ENCODE measurements at places on chromosomes 3 and 15.

DNA sequence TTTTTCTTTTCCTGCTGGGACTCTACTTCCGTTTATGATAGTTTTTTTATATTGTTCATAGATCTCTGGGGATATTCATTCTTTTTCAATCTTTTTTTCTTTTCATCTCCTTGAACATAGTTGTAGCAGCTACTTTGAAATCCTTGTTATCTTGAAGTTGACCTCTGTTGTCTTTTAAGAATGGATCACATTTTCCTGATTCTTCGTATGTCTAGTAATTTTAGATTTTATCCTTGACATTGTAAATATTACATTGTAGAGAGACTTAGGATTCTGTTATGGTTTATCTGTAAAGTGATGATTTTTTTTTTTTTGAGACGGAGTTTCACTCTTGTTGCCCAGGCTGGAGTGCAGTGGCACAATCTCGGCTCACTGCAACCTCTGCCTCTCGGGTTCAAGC, 20.5 kb downstream of the MKRN2 start:
- DNase-seq, result no peak

GRCh38 chr3:20837676-20838302, 651.8 kb upstream of the SGO1 start:
- no peak for DNase-seq

- no peak for DNase-seq
These were observed 102.6 kb upstream of the ROPN1 start for GRCh38 chr3:124094496-124094895.

DNA sequence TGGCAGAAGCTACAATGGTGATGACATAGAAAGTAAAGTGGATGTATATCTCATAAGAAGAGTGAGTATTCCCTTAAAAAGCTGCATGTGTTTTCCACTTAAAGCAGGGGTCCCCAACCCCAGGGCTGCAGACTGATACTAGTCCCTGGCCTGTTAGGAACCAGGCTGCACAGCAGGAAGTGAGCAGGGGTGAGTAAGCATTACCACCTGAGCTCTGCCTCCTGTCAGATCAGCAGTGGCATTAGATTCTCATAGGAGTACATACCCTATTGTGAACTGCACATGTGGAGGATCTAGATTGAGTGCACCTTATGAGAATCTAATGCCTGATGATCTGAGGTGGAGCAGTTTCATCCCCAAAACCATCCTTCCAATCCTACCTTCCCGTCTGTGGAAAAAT, 126.1 kb upstream of the CMC1 start:
- no peak for DNase-seq

GRCh38 chr3:162295323-162295983, 798.8 kb downstream of the OTOL1 start:
- no peak for DNase-seq

DNA sequence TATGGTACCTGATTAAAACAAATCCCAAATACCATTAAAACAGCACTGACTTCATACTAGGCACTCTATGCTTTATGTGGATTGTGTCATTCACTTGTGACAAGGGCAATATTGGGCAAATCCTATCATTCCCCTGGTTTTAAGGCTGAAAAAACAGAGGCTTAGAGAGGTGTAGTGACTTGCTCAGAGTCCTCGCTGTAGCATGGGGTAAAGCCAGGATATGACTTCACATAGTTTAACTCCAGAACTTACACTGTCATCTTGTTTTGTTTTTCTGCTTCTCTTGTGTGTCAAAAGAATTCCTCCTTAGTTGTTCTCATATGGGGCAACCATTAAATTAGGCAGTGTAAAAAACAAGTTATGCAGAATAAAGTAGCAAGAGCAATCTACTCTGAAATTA, 40.3 kb upstream of the ICE2 start:
- no peak for DNase-seq

- no peak for DNase-seq
These were observed 10.5 kb upstream of the SCAANT1 start for GRCh38 chr3:63922491-63923199.

- no peak for DNase-seq
These were observed 346.4 kb upstream of the DPPA4 start for GRCh38 chr3:109683746-109684145.

- DNase-seq, result no peak
These were observed 34.7 kb downstream of the ZNF710 start for GRCh38 chr15:90035840-90036230.

- no peak for DNase-seq
These were observed 264.6 kb downstream of the RORA start for GRCh38 chr15:60964527-60964926.

GRCh38 chr3:80559701-80560100, 791.9 kb upstream of the ROBO1 start:
- DNase-seq, result no peak

DNA sequence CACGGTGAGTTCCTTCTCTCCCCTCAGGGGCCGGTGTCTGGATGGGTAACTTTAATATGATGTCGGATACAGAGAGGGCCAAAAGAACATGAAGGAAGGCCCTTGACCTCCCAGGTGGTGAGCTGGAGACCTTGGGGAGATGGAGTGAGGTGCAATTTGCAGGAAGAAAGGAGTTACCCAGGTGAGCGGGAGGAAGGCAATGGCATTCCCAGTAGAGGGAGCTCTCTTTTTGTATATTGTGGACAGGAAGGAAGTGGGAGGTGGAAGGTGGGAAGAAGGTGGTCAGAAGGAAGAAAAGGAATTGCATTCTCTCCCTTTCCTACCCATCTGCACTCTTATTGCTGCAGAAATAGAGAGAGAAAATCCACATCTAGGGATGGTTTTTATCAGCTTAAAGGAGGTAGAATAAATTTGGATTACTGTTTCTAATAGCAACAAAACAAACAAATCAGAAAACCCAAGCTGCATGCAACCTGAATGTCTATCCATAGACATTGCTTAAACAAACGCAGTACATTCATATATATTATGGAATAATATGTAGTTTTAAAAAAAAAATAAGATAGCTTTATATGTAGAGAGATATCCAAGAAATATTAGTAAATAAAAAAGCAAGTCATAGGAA, 169.0 kb upstream of the TSC22D2 start:
- DNase-seq, result no peak

DNA sequence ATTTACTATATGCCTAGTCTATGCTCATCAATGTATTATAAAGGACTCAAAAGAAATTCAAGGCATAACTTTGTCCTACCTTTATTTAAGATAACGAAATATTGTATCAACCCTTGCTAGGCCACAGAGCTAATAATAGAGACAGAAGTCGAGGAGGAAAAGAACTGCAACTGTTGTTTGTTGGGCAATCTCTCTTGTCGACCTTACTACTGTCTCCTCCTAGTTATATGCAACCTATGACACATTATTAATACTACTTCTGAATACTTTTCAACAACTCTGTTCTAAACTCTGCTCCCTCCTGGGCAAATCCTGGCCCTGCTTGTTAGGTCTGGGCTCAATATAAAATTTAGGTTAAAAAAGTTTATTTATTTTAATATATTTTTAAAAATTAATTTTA, 24.6 kb downstream of the SPPL2A start:
- DNase-seq, result no peak

GRCh38 chr15:57862761-57863160, 156.2 kb downstream of the POLR2M start:
- DNase-seq, result no peak
